ENCODE measurements at places on chromosomes 6 and 20.

- no peak for DNase-seq
These were observed 46.2 kb downstream of the PACRG start for GRCh38 chr6:162773996-162774395.

- DNase-seq = peak; percentile 56
These were observed 127.9 kb upstream of the NAA20 start for GRCh38 chr20:19889011-19889953.

DNA sequence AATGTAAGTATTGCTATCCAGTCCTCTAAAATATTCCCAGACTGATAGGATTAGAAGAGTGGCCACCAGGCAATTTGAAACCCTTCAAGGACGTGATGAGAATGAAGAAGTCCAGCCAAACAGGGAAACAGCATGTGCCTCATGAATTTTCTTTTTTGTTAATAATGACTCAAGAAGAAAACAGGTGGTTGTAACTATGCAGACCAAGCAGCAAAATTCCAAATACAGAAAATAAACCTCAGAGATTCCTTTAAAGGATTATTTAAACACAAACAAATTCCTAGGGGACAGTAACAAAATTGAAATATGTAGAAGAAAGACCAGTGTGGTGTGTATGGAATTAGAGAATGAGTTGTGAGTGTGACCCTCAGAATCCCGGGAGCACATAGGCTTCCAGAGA lies 239.2 kb downstream of the KCNQ5 start:
- no peak for DNase-seq

DNA sequence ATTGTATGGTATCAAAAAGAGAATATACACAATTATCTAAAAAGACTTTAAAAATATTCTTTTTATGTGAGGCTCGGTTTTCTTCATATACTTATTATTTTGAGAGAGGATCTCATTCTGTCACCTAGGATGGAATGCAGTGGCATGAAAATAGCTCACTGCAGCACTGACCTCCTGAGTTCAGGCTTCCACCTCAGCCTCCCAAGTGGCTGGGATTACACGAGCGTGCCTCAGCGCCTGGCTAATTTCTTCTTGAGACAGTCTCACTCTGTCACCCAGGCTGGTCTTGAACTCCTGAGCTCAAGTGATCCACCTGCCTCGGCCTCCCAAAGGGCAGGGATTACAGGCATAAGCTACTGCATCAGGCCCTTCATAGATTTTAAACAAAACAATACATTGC lies 10.7 kb downstream of the DEK start:
- no peak for DNase-seq
